Stimulated activated CD8-positive, alpha-beta memory T cell treated with anti-CD3 and anti-CD28 coated beads, Interleukin-12 subunit alpha, Interleukin-12 subunit beta, amount 100 ng/mL, for 4 hours (primary cell): ENCODE measurements at places on chromosomes 1 and 21.

DNA sequence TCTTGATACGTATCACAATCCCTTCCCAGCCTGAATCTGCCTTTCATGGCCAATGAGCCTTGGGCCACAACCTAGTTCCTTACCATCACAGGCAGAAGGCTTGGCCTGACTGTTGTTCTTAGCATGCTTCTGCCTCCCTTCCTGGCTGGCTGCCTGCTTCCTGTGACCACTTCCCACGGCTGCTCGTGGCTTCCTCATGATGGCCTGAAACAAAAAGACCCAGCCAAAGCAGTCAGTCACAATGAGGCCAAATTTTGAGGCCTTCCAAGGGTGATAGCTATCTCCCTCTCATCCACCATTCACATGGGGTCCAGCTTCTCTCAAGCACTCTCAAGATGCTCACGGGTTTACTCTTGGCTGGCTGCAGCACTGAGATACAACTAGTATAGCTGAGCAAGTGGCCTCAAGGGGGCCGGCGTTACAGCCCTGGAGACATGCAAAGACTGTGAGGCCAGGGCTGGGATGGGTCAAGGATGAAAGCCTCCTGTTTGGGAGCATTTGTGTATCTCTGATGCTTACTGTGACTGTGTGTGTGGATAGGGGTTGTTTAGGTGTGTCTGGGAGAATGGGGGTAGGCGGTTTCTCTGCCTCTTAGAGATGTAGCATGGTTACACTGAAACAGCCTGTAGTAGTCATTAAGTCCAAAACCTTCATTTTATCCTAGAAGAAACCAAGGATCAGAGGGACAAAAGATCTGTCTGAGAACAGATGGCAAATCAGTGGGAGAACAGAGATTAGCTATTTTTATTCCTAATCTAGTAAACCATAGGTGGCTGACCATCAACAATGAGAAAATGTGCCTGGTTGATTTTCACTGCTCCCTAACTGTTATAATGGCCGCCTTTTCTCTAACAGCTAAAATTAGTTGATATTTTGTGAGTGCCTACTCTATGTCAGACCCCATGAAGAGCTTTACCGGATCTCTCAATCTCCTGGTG is 5.4 kb upstream of the TOE1 start:
- DNase-seq: no peak

DNA sequence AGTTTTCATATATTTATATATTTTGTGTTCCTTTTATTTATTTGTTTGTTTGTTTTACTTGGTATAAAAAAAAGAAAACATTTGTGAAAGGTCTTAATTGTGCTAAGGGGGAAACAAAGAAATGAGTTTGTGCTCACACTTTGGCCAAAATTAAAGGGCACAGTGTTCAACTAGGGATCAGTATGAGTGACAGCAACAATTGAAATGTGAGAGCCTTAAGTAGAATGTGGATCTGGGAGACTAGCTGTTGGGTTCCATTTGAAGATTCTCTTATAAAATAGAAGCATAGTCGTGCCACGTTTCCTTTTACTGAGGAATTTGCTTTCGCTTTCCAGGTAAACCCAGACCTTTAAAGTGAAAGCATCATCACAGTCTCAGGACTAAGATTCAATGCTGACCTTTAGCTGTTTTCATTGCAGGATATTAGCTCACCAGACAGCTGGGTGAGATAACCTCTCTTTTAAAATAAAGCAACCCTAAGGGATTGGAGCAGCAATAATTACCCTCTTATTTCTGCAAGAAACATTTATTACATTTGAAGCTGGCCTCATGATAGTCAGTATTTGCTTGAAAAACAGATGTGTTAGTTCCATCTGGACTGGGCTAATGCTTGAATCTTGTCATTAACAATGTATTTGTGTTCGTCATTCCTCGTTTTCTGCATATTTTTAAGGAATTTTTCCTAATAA is 37.1 kb upstream of the CD55 start:
- no peak for DNase-seq

- DNase-seq: no peak
Observed at GRCh38 chr1:200354243-200354642, 55.6 kb downstream of the ZNF281 start.

DNA sequence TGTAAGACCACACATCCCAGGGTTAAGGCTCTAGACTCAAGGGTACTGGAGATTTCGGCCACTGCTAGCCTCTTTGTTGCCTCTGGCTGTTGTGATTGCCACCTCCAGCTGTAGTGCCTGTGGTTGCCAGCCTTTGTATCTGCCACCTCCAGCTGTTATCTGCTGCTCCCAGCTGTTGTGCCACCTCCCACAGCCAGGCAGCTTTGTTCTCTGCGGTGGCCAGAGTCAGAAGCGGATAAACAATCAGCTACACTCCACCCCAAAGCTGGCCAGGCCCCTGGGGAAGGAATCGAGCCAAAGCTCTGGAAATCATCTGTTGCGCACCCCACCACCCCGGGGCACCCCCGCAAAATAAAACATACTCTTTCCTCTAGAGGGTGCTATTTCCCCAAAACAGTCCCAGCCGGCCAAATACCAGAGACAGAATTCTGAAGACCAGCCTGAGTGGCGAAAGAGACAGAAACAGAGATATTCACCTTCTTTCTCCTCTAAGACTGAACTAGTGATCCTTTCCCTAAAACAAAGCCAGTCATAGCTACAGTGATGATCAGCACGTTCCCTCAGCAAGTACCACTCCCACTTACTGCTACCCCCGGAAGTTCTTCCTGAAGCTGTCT is 14.8 kb upstream of the PIGM start:
- no peak for DNase-seq

DNA sequence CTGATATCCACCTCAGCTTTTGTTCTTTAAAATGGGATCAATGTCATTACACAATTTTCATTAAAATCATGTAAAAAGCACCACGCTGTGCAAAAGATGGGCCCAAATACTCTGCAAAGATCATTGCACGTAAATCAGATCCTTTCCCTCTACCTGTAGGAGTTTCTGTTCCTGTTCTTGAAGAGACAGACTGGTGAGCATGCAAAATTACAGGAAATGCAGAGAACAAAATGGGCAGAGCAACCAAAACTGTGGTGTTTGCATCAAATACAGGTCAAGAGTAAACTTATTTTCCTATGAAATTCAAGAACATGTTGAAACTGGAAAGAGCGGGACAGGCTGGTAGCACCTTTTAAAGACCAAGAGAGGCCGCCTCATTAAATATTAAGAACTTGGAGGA is 294.9 kb upstream of the ADGRL2 start:
- DNase-seq: no peak

DNA sequence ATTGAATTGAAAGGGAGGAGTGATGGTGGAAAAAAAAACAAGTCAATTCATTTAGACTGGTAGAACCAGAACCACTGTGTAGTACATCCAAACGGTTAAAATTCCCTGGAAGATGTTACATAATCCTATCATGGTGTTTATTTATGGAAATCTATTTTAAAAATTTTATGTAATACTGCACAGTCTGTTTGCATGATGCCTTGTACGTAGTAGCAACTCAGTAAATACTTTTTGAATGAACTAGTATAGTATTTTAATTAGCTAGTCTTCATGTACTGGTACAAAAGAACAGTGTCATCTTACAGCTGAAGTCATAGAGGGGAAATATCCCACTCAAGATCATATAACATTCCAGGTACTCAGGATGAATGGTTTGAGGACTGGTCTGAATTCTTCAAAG is 27.0 kb upstream of the IER5 start:
- no peak for DNase-seq

- DNase-seq: no peak
Observed at GRCh38 chr1:237672748-237673147, 218.0 kb downstream of the ZP4 start.

DNA sequence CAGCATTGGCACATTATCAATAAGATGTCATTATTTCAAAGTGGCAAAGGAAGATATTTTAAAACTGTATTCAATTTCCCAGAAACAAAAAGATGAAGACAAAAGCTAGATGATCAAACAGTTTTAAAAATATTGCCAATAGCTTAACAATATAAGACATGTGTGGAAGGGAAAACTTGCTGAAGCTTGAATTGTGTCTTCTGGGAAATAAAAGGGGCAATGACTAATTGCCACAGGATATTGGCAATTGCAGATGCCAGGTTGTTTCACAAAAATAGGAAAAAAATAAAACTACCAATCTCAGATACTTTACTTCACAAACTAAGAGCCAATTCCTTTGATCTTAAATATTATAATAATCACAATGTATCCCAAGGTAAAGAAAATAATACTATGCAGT is 679.8 kb upstream of the ADAMTS5 start:
- no peak for DNase-seq

DNA sequence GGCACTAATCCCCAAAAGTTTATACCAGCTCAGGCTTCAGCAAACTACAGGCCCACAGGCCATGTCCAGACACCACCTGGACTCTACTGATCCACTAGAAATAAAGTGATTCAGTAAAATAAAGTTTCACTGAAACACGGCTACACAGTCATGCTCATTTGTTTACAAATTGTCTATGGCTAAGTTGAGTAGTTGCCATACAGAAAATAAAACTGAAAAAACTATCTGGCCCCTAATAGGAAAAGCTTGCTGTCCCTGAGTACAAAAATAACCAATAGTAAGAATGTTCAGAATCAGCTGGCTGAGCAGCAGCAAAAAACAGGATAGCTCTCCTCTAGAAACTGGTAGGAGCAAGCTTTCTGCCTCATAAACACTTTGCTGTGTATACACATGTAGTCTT is 221.5 kb downstream of the RERE start:
- DNase-seq: no peak

DNA sequence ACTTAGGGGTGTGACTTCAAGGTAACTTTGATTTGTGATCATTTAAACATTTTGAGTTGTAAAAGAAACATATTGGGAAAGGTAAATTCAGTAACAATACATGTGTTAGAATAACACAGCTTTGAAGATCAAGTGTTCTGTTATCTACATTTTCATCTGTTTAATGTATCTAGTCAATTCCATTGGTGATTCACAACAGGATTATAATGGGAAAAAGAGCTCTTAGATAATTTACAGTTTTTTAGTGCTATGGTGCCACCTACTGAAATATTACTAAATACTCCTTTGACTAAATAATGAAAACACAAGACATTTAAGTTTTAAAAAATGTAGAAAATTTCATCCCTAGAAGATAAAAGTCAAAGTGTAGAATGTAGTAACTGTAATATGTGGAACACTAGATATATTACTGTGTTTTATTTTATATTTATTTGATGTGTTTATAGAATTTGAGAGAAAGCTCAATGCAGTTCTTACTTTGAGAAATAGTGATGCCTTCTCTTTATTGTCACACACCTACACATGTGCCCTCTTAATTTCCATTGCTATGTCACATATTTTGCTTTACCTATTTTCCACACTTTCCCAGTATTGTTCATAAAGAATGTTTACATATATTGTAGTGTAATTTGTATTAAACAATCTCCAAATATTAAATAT is 47.4 kb downstream of the PTPRC start:
- DNase-seq: no peak

- DNase-seq: no peak
Observed at GRCh38 chr21:18545908-18546307, 142.3 kb upstream of the TMPRSS15 start.

GRCh38 chr1:160374306-160375110 is 7.6 kb downstream of the NHLH1 start:
- no peak for DNase-seq

- no peak for DNase-seq
Observed at GRCh38 chr1:151327903-151328674, 873 bp upstream of the PI4KB start.

DNA sequence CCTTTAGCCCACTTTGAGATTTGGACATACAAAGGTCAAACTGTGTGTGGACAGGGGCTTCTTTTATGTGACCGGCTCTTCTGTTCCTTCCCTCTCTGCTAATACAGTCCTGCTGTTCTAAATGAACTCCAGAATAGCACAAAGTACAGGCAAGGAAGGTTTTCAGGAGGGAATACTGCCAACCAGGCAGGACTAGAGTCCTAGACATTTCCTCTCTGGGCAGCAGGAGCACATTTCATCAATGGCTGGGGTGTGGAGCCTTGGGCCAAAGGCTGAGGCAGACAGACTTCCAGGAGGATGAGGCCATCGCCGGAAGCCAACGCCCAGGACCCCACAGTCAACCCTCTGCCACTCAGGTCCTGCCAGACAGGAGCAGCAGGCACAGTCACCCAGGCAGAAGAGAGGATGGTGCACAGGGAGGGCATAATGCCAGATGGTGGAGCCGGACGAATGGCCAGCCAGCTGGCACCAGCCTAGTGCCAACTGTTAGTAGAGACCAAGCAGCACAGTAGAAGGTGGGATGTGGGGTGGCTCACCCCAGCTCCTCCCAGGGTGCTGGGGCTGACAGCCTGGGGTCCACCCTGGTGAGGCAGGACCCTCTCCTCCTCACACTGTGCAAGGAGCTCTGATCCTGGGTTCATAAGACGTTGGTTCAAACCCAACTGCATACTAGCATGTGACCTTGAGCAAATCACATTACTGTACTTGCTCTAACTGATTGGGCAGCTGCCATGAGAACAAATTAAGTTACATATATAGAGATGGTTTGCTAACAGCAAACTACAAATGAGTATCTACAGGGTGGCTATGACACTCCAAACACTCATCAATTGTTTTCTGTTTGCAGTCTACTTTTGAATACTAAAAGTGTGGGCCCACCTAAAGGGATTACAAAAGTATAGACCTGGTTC is 410.7 kb downstream of the SIPA1L2 start:
- no peak for DNase-seq

- no peak for DNase-seq
Observed at GRCh38 chr21:41360072-41360821, 1.6 kb upstream of the MX2 start.

GRCh38 chr1:156858959-156859522 is at the start of gene INSRR:
Gene INSRR, minus strand, starts transcription at chr1:156859117. Its CDS starts 496 bp downstream, at chr1:156858621.
- DNase-seq: no peak

DNA sequence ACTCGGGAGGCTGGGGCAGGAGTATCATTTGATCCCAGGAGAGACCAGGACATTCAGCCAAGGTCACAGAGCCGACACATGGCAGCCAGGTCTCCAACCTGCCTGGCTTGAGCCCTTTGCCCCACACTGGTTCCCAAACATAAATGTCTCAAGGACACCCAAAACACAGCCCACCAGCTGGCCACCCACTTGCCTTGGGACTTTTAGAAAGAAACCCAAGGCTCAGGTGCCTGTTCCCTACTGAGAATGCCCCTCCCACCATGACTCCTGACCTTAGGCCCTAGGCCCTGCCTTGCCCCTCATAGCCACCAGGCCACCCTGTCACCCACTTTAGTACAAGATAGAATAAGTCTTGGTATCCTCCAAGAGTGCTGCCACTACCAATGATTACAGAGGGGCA is 41.9 kb upstream of the LRP8 start:
- no peak for DNase-seq
